IMR-90 (cell line): ENCODE measurements at places on chromosomes 2 and 18. TPM values are rescaled to one million over a fixed set of nuclear protein-coding genes. Genes with fewer than 3 reads are reported as not detected.
A peak's percentile ranks its signal among the peaks of the same experiment; 100 is the strongest.

Gene TDRD15
- total RNA-seq: not detected in 2 replicates

Gene MYO1B
- total RNA-seq: 116 and 167 TPM in 2 replicates

Gene PKDCC
- total RNA-seq: 50.3 and 55.6 TPM in 2 replicates

Gene CHRNG
- not detected in 2 replicates for total RNA-seq

Gene PLEKHH2
- total RNA-seq: 1.7 and 2.0 TPM in 2 replicates

Gene TACR1
- under 0.01 TPM in 2 replicates for total RNA-seq

Gene C18orf63
- not detected in 2 replicates for total RNA-seq

Gene FBXO15
- total RNA-seq: 0.90 and 1.1 TPM in 2 replicates

Gene ZNF892
- total RNA-seq: 2.2 and 2.7 TPM in 2 replicates

Gene RNF103
- 5.6 and 10.0 TPM in 2 replicates for total RNA-seq

Gene SIGLEC15
- total RNA-seq: 0.83 and 1.1 TPM in 2 replicates

GRCh38 chr2:179562330-179562885, 297.8 kb upstream of the SESTD1 start:
- DNase-seq: no peak

GRCh38 chr2:232275670-232276069, 102.9 kb upstream of the ALPP start:
- DNase-seq: no peak

DNA sequence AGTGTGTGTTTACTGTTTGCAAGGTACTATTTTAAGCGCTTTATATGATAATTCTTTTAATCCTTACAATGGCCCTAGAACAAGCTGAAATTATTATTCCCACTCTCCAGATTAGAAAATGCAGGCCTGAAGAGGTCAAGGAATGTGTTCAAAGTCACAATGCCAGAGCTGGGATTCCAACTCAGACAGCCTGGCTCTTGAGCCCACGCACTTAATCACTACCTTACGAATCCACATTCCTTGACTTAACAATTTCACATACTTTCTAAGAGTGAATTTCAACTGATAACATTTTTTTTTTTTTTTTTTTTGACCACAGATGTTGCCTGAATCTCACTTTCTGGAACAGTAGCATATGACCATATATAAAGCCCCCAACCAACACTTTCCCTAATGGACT, 400.3 kb downstream of the NCKAP5 start:
- DNase-seq: peak; percentile 17

- peak; percentile 64 for DNase-seq
These were observed 41.6 kb upstream of the ACYP2 start for GRCh38 chr2:54073796-54074195.

DNA sequence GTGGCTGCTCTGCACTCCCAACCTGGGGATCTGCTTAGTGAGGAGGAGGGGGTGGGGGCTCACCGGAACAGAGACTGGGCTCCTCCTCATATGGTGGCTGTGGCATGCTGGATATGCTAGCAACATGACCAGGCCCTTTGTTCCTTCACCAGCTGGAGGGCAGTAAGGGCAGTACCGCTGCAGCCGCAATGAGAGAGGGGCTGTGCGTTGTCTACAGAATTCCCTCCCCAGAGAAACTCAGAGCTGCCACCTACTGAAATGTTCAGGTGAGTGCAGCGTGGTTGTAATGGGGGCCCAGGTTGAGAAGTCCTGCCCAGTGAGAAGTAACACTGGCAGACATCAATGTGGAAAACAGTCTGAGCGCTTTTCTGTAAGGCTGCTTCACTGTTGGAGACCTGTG, 1211.9 kb upstream of the NXPH2 start:
- DNase-seq: no peak

- no peak for DNase-seq
These were observed 386.8 kb upstream of the NETO1 start for GRCh38 chr18:73254564-73254963.

DNA sequence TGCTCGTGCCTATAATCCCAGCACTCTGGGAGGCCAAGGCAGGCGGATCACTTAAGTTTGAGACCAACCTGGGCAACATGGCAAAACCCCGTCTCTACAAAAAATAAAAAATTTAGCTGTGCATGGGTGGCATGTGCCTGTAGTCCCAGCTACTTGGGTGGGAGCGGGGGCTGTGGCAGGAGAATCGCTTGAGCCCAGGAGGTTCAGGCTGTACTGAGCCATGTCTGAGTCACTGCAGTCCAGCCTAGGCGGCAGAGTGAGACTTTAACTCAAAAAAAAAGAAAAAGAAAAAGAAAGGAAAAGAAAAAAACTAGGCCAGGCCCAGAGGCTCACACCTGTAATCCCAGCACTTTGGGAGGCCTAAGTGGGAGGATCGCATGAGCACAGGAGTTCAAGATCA, 30.8 kb downstream of the TWSG1 start:
- DNase-seq: peak; percentile 61

- peak; percentile 57 for DNase-seq
These were observed 232.1 kb upstream of the TRIB2 start for GRCh38 chr2:12484536-12485115.

- peak; percentile 54 for DNase-seq
These were observed 6.1 kb downstream of the TGIF1 start for GRCh38 chr18:3455907-3456685.

- peak; percentile 82 for DNase-seq
These were observed 12.9 kb upstream of the NABP1 start for GRCh38 chr2:191664823-191665677.

GRCh38 chr2:188524519-188525113, 232.9 kb downstream of the GULP1 start:
- peak; percentile 69 for DNase-seq

GRCh38 chr2:119254601-119255080, 31.0 kb downstream of the STEAP3 start:
- DNase-seq: no peak

DNA sequence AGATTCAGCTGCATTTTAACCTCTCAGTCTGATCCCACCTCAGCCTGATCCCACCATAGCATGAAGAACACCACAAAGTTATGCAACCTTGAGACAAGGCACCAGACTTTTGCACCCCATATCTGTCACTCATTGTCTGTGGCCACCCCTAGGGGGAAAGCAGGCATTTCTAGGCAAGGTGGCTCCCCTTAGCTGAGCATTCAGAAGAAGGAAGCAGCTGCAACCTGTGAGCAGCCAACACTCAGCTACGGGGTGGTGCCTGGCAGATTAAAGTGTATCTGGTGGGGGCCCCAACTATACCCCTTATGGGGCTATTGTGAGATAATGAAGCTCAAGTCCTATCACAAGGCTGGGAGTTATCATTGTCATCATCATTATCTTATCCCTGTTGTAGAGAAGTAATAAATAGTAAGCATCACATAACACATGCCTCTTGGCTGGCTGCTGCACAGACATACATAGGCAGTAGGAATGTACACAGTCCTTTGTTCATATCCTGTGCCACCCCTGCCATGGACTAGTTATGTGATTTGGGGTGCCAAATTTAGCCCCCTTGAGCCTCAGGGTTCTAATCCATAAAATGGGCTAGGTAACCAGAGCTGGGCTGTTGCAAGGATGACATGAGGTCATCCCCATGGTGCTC, 20.6 kb upstream of the TMEM163 start:
- DNase-seq: no peak

DNA sequence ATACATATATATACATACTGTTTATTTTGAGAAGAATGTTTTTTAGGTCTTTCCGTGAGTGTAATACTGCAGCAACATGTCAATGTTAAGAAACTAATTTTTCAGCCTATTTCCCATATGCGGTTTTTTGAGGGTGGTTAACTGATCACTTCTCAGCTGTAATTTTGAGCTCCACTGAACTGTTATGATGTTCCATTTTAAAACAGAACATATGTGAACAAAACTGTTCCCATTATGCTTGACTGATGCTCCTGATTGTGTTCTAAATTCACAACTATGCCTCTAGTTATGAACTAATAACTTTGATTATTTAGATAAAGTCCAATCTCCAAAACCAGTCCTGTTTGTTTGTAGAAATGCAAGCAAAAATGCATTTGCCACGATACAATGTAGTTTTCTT, 511.2 kb upstream of the FSIP2 start:
- no peak for DNase-seq

DNA sequence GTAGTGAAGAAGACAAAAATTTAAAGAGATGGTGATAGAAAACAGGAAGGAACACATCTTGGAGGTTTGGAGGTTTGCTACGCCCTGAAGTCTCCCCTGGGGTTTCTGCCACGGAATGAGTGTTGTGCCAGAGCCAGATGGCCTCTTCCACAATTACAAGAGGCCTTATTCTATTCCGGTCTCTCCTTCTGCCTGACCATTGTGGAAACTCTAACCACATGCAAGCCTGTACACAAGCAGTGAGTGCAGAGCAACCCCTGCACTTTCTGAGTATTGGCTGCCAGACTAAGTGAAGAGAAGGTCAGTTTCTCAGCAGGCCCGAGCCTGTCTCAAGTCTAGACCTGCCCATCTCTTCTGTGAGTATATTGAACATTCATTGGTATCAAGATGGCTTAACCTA, 22.7 kb upstream of the MYO1B start:
- no peak for DNase-seq

DNA sequence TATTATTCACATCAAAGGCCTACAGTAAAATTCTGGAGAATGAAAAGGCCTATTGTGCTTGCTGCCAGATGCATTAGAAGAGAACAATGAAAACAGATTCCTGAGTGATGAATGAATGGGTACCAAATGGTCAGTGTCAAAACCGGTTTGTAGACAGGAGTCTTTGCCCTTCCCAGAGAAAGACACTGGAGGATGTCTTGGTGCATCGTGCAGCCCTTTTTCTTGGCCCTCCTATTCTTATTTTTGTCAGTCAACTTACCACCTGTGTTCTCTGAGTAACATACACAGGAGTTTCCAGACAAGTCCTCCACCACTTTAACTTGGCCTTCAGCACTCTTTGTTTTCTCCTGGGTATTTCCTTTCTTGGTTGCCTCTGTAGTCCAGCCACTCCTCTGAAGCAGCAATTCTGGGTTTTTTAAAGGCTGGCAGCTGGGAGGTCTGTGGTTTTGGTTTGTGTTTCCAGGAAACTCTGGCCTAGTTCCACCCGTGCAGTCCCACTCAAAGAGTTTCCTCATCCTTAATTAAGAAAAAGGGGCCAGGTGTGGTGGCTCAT, 29.4 kb downstream of the PSTPIP2 start:
- DNase-seq: peak; percentile 52

DNA sequence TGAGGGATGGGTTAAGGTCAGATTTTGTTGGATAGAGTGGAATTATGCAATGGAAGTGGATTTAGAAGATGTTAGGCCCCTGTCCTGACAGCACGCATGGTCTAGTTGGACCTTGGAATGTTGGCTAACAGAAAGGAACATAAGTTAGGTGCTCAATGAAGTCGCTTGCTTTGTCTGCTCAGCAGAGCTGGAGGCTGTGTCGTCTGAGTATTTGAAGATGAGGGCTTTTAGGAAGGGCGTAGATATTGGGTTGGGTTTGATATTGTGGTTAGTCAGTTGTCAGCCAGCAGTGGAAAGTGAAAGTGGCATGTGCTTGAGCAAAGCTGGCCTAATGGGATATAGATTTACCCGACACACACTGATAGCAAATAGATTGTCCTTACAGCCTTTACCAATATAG, 239.3 kb downstream of the PRKCE start:
- DNase-seq: no peak

- no peak for DNase-seq
These were observed 141.0 kb upstream of the RAB12 start for GRCh38 chr18:8468191-8468590.

DNA sequence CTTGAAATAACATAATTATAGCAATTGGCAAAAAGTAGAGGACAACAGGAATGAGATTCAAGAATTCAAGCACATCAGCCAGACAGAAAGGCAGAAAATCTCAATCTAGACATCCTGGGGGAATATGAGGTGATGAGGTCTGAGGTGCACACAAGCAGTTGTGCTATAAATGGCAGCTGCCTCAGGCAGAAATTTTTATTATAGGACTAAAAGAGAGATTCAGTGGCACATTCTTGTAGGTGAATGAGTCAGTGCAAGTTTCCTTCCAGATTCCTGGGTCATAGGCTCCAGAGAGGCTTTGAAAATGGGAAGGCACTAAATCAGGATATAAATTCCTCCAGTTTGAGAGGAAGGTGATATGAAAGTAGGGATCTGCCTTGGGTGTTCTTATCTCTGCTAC, 127.2 kb upstream of the THSD7B start:
- DNase-seq: no peak

DNA sequence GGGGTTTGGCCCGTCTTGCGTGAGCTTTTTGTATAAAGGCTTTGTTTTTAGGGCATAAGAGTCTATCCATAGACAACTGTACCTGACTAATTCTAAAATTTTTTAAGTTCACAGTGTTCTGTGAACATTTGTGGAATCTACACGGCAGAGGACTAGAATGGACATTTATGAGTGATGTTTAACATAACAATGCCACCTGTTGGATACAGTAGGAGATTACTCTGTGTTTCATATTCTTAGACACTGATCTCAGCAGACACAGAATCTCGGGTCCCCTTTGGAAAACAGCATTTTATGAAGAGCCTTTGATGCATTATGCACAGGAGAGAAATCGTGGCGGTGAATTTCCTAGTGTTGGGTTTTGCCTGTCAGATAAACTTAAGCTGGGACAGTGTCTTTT, 752.2 kb downstream of the DPP10 start:
- DNase-seq: no peak

GRCh38 chr2:39867268-39867667, 88.2 kb upstream of the THUMPD2 start:
- DNase-seq: no peak

- no peak for DNase-seq
These were observed 231.9 kb upstream of the FN1 start for GRCh38 chr2:215667585-215668377.

DNA sequence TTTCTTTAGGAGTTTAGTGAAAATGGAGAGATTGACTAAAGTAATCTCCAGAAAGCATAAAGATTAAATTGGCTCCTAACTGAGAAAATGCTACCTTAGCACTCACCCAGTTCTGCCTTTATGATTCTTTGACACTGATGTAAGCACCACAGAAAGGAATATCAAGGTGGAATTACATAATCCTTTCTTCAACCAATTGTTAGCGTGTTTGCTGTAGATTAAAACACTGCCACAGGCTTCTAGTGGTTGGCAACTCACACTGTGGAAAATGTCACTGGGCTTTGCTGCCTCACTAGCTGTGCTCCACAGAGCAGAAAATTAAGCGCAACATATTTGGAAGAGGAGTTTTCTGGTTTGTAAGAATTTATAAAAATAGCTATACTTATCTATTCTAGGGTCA, 104.1 kb downstream of the DLGAP1 start:
- DNase-seq: no peak

GRCh38 chr18:78213361-78213994, 766.1 kb upstream of the SALL3 start:
- DNase-seq: no peak

GRCh38 chr2:157876786-157877138, 632 bp upstream of the ACVR1 start:
- peak; percentile 11 for DNase-seq

DNA sequence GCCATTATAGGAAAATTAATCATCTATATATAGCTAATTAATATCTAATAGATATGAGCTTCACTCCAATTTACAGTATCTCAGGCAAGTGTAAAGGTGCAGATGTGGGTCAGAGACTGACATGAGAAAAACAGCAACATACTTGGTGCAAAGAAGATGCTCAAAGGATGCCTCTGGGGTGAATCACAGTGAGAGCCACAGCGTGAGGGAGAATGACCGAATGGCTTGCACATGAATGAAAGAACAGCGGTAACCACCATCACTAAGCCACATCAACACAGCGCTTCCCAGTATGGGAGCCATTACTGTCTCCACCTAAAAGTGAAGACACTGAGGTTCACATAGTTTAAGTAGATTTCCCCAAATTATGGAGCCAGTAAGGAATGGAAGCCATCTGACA, 423.4 kb upstream of the ID2 start:
- DNase-seq: no peak

- DNase-seq: no peak
These were observed 1018.4 kb upstream of the ACVR2A start for GRCh38 chr2:146826388-146826787.

- DNase-seq: peak; percentile 9
These were observed 1920.1 kb upstream of the CELF4 start for GRCh38 chr18:39485696-39486095.
